ENCODE measurements at places on chromosomes 2 and 18. TPM values are rescaled to one million over a fixed set of nuclear protein-coding genes. Genes with fewer than 3 reads are reported as not detected.

DNA sequence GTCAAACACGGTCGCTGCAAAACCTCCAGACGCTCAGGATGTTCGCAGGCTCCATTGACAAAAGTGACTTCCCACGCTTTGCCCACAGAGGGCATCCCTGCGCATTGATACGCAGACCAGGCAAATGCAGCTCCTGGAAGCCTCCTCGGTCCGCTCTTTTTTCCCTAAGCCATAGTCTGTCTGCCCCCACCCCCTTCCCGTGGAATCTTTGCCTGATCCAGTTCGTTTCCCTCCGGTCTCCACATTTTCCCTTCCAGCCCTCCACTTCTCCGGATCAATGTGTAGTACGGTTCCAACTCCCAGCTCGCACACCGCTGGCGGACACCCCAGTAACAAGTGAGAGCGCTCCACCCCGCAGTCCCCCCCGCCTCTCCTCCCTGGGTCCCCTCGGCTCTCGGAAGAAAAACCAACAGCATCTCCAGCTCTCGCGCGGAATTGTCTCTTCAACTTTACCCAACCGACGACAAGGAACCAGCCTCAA is at the start of gene DCC:
TSS of gene DCC (plus strand) at position 307 of the 481 bp plus-strand sequence. CDS start 591 bp downstream, outside the sequence.
- DNase-seq: no peak

DNA sequence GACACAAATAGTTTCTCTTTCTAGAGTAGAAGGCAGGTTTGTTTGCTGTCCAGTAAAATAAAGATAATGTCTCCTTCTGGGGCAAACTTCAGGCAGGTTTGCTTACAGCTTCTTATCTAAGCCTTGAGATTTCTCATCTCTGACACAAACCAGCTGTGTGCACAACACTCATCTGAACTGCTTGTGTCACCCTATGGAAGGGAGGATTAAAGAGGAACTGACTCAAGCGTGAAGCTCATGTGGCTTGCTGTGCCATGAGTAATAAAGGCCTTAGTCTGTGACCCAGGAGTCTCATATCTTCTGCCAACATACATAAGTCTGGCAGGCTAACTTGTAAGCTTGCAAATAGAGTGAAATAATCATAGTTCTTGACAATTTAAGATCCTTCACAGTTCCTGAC is 24.2 kb upstream of the CPO start:
- DNase-seq: no peak

DNA sequence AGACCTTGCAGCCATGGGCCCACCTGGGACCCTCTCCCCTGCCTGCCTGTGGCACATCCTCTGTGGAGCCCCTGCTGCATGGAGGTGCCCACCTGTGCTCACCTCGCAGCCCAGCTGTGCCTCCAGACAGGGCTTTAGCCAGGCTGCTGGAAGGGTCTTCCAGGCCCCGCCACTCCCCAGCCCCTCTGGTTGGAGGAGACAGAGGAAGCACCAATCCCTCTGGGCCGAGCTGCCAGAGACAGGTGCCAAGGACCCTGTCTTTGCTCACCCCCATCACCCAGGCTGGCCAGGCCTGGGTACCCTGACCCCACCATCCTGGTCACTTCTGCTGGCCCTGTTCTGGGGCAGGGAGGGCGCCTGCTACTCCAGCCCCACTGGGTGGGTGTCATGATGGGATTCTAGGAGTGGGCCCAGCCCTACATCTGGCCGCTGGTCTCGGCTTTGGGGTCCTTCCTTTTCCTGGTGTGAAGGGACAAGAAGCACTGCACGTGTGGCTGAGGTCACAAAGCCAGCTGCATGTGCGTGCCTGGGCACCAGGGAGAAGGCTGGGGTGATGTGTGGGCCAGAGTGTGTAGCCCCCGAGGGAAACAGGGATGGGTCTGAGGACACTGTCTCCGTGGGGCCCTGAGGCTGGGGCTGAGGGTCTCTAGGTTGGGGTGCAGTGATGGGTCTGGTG is 9.3 kb upstream of the NEU4 start:
- DNase-seq: no peak

DNA sequence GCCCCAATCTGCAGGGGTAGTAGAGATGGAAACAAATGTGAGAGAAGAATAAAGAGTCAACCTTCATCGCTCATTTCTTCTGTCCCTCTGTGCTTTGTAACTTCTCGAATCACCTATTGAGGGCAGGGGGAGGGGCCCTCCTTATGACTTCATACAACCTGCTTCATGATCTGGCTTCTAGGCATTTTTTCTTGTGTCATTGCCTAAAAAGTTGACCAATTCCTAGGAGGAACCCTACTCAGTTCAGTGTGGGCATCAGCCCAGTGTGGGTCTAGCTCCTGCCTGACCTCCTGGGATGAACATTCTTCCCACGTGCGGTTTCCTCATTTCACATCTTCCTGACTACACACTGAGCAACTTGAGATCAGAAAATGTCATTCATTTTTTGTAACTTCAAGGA is 46.3 kb upstream of the CREB1 start:
- DNase-seq: no peak

The MYOM1 gene
- 12.8 TPM for total RNA-seq

The EVX2 gene
- total RNA-seq: not detected

The KYNU gene
- total RNA-seq: 50.4 TPM

The IL1F10 gene
- not detected for total RNA-seq

The SERPINB10 gene
- not detected for total RNA-seq

DNA sequence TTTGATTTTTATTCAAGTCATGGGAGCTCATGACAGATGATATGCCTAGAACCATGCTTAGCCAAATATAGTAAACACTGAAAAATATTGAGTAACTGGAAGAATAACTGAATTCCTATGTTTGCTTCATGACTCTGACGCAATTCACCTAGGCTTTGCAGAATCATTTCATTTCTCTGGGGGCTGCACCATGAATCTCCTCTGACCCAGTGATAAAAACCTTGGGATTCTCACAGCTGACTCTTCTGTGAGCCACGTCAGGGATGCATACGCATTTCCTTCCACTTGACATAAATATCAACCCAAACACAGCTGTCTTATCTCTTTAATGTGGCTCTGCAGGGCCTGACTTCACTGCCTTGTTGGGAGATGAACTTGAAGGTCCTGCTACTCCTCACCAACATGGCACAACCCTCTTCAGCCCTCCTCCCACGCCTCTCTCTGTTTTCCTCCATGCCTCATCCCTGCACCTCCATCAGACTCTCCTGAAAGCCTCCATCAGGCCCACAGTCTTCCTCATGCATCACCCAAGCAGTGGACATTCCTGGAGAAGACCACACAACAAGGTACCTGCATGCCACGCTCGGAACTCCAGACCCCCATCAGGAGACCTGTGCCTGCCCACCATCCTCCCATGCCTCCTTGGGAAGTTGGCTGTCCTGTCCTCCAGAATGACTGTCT is 29.8 kb downstream of the COL6A3 start:
- DNase-seq: no peak

- no peak for DNase-seq
These were observed 101.2 kb downstream of the DLGAP1 start for GRCh38 chr18:4353853-4354418.

GRCh38 chr2:198374375-198375082 is 570.1 kb downstream of the PLCL1 start:
- no peak for DNase-seq

GRCh38 chr2:55130849-55131248 is 80.6 kb upstream of the RTN4 start:
- DNase-seq: no peak

DNA sequence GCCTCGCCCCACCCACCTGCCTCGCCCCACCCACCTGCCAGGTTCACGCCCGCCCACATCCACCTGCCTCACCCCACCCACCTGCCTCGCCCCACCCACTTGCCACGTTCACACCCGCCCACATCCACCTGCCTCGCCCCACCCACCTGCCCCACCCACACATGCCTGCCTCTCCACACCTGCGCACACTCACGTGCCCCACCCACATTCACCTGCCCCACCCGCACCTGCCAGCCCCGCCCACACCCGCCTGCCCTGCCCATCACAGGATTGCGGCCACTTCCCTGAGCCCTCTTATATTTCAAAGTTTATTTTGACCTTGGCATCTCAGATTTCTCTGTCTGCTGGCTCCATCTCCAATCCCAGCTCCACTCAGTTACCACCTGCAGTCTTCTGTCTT is 217.5 kb upstream of the SOX11 start:
- no peak for DNase-seq

DNA sequence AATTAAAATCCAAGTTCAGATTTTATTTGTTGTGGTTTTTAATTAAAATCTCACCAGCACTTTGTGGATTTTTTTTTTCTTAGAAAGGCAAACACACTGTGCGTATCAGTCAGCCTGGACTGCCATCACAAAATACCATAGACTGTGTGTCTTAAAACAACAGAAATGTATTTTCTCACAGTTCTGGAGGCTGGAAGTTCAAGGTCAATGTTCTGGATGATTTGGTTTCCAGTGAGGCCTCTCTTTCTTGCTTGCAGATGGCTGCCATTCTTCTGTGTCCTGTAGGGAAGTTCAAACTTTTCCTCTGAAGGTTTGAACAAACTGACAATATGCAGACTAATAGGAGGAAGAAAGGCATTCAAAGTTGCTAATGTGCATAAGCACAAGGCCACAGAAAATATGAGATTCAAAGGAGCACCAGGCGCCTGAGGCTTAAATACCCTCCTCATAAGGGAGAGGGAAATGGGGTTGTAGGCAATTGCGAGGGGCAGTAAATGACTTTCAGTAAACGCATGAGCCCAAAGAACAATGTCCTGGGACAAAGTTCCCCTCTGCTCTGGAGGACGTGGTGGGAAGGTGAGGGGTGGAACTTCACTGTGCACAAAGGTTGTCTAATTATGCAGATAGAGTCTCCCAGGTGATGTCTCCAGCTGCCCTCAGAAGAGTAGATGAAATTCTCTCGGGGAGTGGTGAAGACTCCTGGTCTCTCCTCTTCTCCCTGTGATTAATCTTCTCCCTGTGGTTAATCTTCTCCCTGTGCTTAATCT is 26.5 kb upstream of the KCNF1 start:
- no peak for DNase-seq

The ATP6V1B1 gene
- total RNA-seq: not detected

The L3MBTL4 gene
- 11.9 TPM for total RNA-seq

GRCh38 chr2:222294996-222295367 is 3.8 kb downstream of the PAX3 start:
- no peak for DNase-seq

- peak; percentile 67 for DNase-seq
These were observed 88.6 kb upstream of the BCL11A start for GRCh38 chr2:60641811-60642788.

- no peak for DNase-seq
These were observed 5.8 kb upstream of the SEMA4C start for GRCh38 chr2:96875498-96876268.

GRCh38 chr2:142946941-142947340 is 69.5 kb downstream of the KYNU start:
- DNase-seq: no peak

DNA sequence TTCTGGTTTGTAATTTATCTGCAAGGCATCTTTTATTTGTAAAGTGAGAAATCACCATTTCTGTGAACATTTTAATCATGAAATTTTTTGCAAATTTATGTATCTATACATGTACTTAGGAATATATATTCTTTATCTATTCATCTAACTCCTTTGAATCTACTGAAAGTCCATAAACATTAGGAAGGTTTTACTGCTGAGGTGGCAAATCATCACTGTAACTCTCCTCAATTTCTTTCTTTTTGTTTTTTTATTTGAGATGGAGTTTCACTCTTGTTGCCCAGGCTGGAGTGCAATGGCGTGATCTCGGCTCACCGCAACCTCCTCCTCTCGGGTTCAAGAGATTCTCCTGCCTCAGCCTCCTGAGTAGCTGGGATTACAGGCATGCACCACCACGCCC is 296.3 kb downstream of the AGPS start:
- no peak for DNase-seq

- DNase-seq: no peak
These were observed 449 bp upstream of the ATRAID start for GRCh38 chr2:27211241-27211942.

DNA sequence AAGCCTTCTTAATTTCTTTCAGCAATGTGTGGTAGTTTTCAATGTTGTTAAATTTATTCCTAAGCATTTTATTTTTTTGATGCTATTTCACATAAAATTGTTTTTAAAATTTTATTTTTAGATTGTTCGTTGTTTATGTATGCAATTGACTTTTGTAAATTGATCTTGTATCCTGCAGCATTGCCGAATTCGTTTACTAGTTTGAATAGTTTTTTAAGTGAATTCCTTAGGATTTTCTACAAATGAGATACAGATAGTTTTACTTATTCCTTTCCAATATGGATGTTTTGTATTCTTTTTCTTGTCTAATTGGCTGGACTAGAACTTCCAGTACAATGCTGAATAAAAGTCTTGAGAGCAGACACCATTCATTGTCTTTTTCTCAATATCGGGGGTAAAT is 55.6 kb downstream of the QPCT start:
- DNase-seq: no peak

The CPLX4 gene
- not detected for total RNA-seq

GRCh38 chr2:177712462-177712861 is 319.9 kb downstream of the AGPS start:
- DNase-seq: no peak

The GALR1 gene
- not detected for total RNA-seq

GRCh38 chr2:143843686-143844085 is 676.2 kb downstream of the ZEB2 start:
- no peak for DNase-seq

GRCh38 chr2:238098901-238099713 is 1.0 kb upstream of the ESPNL start:
- no peak for DNase-seq

DNA sequence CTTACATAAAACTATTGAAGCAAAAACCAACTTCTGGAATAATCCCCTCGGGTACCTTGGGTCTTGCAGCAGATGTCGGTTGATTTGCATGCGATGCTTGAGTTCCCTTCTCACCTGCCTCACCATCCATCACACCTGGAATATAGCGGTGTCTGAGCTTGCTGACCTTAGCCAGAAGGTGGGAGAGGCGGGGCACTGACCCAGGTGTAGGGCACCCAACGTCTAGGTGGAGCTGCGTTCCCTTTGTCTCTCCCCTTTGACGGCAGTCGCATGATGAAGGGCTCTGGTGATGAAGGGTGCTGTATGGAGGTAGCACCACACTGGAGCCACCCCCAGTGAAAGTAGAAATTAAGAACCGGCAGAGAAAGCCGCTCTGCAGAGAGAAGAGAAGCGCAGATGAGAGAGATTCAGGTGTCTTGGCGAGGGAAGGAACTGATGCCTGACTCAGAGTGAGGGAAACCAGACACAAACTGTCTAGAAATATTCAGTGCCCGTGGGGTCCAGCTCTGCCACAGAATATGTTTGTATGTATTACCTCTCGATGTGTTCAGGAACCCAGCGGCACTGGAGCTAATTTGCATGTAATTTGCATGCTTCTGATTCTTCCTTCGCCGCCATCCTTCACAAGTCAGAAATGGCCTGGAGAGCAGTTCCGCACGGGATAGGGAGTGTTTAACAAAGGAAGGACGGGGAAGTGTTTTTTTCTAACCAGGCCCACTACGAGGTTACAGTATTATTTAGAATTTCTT is 19.4 kb upstream of the MBP start:
- DNase-seq: peak; percentile 69

- no peak for DNase-seq
These were observed 6.6 kb downstream of the HPCAL1 start for GRCh38 chr2:10309286-10309685.

DNA sequence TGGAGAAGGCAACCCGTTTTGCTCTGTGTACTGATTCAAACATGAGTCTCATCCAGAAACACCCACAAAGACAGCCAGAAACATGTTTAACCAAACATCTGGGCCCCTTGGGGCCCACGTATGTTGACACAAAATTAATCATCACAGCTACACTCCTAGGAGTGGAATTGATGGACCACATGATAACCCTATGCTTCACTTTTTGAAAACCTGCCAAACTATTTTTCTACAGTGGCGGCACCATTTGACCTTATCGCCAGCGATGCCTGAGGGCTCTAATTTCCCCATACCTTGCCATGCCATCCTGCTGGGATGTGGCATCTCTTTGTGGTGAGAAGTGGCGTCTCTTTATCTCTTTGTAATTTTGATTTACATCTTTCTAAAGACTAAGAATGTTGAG is 38.5 kb downstream of the PSMG2 start:
- DNase-seq: no peak

The TRPM8 gene
- not detected for total RNA-seq
